ENCODE measurements at places on chromosomes 12 and 14.

GRCh38 chr12:32062881-32063280 is 43.8 kb upstream of the BICD1 start:
- ATAC-seq = no peak

GRCh38 chr12:31106101-31106803 is 32.6 kb downstream of the DDX11 start:
- ATAC-seq = no peak

DNA sequence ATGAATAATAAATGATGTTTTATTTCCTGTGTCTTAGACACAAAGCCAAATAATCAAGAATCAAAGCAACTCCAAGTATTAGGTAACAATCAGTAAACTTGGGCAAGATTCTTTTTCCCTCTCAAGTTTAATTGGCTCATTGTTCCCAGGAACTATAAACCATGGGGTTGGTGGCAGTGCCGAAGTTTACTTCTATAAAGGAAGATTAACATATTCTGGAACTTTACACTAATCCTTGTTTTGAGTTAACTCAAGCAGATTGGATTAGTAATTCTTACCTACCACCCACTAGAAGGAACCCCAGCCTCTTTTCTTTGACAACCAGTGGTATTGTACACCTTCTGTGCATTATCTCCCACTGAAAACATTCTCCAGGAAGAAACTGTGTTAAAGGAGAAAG is 197.1 kb downstream of the EXOC5 start:
- ATAC-seq = no peak

DNA sequence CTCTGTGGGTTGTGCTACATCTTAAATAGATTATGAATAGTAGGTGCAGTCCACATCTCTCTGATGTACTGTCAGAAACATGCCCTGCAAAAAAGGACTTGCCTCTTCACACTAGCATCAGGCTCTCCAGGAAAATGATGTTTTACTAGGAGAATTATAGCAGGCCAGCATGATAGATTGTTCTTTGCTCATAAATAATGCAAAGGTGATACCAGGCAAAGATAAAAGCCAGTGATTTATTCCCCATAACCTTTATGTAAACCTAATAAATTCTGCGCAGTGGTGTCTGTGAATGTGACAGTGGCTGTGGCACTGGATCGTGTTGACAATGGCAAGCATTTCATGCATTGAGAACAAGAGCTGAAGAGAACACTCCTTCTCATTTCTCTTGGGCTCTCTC is 646.5 kb upstream of the SEL1L start:
- ATAC-seq = no peak

DNA sequence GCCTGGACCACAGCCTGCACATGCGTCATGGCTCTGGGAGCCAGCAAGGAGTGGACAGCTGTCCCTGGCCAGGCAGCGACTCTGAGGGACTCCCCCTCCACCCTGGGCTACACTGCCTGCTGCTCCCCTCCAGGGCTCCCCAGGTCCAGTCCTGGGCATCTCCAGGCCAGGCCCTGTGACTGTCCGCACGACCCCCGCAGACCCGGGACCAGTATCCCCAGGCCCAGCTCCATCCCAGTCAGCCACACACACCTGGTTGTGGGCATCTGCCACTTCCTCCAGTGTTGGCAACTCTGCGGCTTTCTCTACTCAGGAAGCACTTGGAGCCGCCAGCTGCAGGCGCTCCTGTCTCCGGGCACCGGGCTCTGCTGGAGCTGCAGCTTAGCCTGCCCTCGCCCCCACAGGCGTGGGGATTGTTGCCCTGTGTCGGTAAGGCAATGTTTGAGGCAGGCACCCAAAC is 2.4 kb downstream of the ULK1 start:
- no peak for ATAC-seq

Measured in SK-N-SH treated with all-trans-retinoic acid at 6 μM for 48 hours (cell line).